Nucleus accumbens (tissue), 56 donors: ENCODE measurements at places on chromosomes 11 and 22.

DNA sequence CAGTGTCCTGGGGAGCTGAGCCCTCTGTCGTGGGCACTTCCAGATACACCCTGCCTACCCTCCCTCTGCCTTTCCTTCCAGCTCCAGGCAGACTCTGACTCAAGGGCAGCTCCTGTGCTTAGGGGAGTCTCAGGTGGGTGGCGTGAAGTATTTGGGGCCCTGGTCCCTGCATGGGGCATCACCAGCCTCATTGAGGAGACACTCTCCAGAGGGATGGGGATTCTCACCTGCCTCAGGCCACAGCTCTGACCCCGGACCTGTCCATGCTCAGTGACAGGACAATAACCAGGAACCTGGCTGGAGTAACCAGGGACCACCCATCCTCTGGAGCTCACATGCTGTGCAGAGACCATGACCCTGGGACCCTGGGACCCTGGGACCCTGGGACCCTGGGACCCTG, 41.2 kb downstream of the GGTLC2 start:
- no peak for DNase-seq

DNA sequence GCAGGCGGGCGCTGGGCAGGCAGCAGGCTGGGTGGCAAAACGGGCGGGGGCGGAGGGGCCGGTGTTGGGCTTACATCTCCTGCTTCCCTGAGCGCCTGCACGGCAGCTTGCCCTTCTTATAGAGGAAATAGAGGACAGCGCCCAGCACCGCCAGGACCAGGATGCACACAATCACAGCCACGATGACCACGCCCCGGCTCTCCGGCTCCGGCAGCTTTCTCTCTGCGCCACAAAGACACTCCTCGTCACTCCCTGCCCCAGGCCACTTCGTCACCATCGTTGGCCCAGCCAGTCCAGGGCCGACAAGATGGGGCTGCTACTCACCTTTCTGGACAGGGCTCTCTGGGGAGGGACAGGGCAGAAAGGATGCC, 6.3 kb downstream of the MCAM start:
- DNase-seq = no peak

GRCh38 chr11:61693922-61694601, 13.9 kb downstream of the DAGLA start:
- DNase-seq = no peak

GRCh38 chr22:45966320-45966894, 10.6 kb downstream of the WNT7B start:
- no peak for DNase-seq

DNA sequence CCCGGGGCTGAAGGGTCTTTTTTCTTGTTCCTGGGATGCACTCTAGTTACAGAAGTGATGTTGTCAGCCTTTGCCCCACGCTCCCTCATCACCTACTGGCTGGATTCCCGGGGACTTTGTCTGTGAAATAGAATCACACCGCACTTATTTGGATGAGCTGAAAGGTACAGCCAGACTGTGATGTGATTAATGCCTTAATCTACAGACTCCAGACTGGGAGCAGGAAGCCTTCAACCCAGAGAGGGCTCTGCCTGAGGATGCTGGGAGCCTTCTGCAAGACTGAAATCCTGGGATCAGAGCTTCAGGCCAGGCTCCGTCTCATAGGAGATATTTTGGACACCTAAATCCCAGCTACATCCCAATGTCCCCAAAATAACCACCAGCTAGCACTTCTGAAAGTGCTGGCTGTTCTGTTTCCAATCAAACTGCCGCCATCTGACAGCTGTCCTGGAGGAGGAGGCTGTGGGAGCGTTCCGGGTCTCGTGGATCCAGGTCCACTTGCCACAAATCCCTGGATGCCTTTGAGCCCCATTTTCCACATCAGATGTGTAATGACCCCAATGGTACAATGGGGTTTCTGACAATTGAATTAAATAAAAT, 688.5 kb downstream of the TBC1D22A start:
- no peak for DNase-seq

- no peak for DNase-seq
Measured at GRCh38 chr22:45657701-45658100, 13.9 kb upstream of the ATXN10 start.

- no peak for DNase-seq
Measured at GRCh38 chr11:123006860-123007542, 25.4 kb upstream of the BSX start.

- no peak for DNase-seq
Measured at GRCh38 chr22:34669001-34669400, 397.0 kb upstream of the ISX start.

- no peak for DNase-seq
Measured at GRCh38 chr22:43901976-43902643, 10.3 kb upstream of the PNPLA5 start.

DNA sequence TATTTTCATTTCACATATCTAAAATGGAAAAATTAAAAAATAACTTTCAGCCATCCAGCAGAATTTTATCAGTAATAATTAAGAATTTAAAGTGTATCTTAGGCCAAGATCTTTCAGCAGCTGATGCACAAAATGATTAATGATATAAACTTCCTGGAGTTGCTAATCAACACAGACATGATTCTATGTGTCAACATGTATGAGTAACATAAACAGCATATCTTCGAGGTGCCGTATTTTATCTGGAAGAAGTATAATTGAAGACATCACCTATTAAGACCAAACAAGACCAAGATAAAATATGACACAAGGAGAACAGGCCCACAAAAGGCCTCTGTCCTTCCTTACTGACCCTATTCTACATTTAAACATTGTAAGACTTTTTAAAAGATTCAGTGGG, 45.2 kb downstream of the SLC5A12 start:
- no peak for DNase-seq

- DNase-seq = no peak
Measured at GRCh38 chr11:134543241-134543640, 131.2 kb upstream of the B3GAT1 start.

GRCh38 chr22:22893077-22893805, 5.6 kb downstream of the IGLL5 start:
- no peak for DNase-seq

GRCh38 chr11:56624661-56625110, 10.0 kb upstream of the OR5M1 start:
- DNase-seq = no peak

DNA sequence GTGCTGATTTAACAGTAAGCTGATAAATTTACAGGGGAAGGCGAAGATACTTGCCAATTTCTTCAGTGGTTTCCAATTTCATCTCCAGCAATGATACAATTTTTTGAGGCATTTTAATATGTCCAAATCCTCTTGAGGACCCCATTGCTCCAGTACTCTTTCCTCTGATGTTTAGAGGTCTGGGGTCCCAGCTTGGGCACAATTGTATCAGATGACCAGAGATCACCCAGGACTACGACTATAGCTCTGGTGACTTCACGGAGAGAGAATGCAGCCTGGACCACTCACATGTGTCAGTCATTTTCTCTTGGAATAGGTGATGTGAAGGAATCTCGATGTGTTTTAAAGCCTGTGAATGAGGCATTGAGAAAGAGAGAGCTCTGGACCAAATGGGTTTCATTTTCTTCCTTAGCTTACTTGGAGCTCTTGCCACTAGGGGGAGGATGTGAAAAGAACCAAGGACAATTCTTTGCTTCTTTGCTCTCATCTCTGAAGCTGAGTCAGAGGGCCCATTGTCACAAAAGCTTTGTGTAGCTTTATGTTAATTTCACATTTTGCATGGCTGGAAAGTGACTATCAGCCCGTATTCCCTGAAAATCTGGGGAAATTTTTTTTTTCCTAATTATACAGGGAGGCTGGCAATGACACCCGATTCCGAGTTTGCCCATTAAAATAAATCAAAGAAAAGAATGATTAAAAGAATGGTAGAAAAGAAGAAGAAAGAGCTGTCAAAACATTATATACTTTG, 6.7 kb upstream of the CCDC90B start:
- DNase-seq = no peak
